ENCODE measurements at places on chromosomes 5 and 9.

DNA sequence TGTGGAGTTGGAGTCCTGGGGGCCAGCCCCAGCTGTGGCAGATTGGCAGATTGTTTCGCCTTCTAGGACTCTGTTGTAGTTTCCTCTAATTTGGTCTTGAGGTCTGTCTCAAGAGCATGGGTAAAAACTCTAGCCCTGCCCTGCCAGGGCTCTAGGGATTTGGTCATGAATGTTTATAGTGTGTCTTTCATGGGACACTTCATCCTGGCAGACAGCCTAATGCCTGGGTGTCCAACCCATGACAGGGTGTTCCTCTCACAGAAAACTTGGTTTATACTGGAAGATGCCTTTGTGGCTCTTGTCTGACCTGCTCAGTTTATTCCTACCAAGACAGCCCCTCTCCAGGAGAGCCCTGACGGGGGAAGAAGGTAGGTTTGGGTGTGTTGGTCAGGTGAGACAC, 45.5 kb downstream of the GALNT12 start:
- DNase-seq = no peak

DNA sequence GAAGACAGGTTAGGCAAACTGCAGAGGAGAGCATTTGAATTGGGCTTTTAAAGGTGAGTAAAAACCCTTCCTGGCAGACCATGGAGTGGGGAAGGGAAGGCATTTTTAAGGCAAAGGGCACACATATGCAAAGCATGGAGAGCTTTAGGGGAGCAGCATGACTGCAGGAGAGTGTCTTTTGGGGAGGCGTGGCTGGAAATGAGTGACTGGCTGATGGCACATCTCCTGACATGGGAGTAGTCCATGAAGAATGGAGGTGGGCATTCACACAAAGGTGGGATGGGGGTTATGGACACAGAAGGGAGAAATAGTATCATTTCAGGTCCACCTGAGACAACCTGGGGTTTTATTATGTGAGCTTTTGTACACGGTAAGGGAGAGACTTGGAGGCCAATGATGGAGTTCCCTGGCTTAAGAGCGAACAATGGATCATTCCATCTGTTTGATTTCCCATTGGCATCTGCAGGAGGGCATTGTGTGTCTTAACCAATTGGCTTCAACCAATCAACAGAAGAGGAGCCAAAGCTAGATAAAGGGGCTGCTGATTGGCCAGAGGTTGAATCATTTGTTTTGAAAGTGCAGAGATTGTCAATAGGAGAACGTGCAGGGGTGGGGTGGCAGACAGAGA, 2.1 kb downstream of the NSG2 start:
- DNase-seq = no peak

DNA sequence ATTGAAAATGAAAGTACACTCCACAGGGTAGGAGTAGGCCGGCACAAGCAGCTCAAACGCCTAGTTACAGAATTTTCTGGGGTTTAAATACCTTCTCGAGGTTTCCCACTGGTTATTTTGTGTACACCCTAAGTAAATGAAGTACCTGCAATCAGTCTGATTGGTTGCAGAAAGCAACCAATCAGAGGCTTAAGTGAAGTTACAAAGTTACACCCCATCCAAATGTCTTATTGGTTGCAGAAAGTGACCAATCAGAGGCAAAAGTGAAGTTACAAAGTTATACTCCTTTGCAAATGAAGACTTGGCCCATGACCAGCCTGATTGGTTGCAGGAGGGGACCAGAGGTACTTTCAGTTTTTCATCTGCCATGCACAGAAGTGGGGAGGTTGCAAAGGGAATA, 33.2 kb upstream of the ERAP2 start:
- DNase-seq = no peak

GRCh38 chr5:96640696-96641095, 21.5 kb upstream of the CAST start:
- no peak for DNase-seq

DNA sequence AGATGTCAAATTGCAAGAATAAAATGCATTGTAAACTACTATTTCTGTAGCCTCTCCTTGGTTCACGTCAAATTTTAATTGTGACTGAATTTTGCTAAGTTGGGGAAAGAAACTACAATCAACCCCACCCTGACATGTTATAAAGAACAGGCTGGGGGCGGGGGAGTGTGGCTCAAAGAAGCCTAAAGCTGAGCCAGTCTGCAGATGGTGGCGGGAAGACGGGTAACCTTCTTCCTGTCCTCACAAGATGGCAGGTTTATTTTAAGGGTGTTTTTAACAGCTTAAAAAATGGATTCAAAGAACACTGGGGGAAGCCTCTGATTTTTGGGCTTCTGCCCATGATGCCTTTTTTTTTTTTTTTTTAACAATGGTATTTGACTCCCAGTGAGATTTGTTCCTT, 68.5 kb upstream of the MELK start:
- DNase-seq = peak; percentile 46

DNA sequence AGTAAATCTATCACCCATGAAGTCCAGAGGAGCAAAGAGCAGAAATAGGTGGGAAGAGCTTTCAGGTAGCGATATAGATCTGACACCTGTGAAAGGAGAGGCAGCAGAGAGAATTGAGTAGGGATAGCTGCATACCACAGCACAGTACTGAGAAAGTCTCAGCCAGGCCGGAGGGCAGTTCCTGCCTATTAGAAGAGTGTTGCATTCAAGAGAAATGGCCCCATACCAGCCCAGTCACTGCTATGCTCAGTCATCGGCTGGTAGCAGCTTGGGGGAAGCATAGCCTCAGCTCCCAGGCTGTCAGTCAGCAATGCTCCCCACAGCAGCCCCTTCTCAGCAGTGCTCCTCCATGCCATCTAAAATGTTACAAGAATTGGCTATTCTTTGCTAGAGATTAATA, 285.1 kb upstream of the CDH6 start:
- DNase-seq = no peak

DNA sequence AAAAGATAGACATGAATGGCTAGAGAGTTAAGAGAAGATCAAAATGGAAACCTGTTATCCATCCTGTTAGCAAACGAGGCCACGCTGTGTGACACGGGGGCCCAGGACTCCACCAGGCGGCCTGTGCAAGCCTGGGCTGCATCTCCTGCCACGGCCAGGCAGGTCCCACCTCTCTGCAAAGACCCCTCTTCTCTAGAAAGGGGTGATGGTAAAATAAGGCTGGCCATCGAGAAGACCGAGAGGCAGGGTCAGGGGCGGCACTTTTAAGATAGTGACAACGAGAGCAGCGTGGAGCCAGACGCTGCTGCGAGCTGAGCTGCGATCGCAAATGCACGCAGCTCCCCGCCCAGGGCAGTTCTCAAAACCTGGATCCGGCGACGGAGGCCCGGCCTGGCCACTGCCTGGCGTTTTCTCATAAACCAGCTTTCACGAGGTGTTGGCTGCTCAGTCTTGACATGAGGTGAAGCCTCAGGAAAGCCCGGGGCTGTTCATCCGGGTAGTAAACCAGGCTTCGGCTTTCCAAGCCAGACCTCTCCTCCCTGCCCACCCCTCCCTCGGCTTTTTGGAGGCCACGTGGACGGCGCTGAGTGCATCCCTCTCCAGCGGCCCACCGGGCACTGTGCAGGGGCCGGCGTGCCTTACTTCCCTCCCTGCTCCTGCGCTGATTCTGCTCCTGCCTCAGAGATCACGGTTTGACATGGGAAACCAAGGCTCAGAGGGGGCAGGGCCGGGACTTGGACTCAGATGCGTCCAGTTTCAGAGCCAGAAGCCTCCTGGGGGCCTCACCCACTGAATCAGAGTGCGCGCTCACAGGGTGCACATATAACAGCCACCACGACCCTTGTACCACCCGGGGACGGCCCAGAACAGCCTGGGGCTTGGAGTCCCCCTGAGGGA, 151.6 kb upstream of the PHYKPL start:
- DNase-seq = no peak

DNA sequence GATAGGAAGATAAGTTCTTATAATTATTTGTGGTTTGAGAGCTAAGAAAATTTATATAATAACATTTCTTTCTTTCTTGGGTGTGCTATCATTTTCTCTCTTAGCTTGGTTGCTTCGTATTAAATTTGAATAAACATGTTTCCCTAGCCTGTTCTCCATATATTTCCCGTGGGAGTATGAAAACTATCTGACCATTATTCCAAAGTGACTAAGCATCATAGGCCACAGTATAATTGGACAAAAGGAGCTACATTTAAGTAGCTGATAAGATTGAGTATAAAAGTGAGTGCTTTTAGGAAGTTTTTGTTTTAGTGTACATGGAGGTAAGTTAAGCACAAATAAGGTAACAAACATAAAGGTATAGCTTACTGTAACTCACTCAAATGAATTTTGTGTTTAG, 8.4 kb upstream of the OSMR start:
- DNase-seq = no peak

GRCh38 chr9:68802525-68803015, 97.5 kb downstream of the PIP5K1B start:
- no peak for DNase-seq

GRCh38 chr5:112154940-112155686, 264.0 kb downstream of the EPB41L4A start:
- DNase-seq = no peak

DNA sequence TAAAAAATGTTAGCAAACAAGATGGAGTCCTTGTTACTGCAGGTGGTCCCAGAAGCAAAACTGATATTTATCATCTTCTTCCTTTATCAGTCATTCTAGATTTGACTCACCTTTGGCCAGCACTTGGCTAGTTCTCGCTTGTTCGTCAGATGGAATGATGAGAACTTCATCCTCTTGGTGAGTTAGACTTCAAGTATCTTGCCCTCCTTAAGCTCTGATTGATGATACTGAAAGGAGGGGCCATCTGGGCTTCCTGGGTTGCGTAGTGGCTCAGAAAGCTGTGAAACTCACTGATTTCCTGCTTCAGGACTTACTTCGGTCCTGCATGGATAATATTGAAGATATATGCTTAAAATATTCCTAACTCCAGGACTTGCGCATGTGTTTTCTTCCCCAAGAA, 1248.2 kb upstream of the CDH9 start:
- no peak for DNase-seq

- DNase-seq = no peak
Measured at GRCh38 chr5:7393921-7394799, 1.8 kb upstream of the ADCY2 start.

- no peak for DNase-seq
Measured at GRCh38 chr5:39362646-39363045, 1.6 kb downstream of the C9 start.

GRCh38 chr5:158027806-158028775, 169.1 kb upstream of the CLINT1 start:
- DNase-seq = no peak

DNA sequence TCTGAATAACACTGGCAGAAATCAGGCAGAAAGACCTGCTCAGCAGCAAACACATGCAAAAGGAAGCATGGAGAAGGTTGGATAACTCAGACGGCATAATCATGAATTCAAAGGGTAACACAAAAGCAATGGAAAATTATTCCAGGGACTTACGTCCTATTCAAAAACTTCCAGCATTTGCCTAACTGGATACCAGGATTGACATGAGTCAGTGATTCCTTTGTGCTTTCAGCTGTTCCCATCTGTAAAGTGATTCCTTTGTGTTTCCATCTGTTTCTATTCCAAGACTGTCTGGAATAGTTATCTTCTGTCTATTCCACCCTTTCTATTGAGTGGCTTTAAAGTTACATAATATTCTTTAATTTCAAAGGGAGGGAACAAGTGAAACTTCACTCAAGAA, 1361.7 kb upstream of the CDH9 start:
- no peak for DNase-seq

DNA sequence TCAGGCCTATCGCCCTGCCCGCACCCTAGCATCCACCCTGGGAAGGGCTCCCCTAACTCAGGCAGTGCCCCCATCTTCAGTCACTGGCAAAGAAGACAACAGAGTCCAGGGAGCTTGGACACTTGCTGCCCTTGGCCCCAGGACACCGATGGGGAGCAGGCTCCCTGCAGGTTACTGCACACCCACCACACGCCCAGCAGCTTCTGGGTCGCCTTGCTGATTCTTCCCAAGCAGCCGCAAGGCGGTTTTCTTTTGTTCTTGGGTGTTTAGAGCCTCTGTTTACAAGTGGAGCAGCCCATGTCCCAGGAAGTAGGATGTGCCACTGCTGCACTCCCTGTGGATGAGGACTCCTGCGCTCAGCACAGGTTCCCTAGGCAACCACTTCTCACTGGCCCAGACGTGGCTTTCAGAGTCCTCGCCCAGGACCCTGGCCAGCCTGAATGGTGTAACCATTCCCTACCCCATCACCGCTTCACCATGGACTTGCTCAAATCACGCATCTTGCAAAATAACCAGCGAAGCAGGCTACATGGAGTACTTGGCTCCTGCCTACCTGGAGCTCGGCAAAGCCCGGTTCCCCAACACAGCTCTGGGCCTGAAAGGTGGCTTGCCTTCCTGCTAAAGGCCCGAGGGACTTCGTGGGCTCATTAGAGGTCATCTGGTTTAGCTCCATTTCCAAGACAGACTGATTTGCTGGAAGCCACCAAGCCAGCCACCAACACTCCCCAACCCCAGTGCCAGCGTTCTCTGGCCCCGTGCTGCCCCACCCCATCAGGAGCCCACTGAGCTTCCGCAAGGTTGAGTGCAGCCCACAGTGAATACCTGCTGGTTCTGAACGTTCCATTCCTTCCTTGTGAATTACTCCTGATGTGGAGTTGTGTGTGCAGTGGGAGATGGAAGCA, 60.0 kb downstream of the PSMB7 start:
- no peak for DNase-seq

DNA sequence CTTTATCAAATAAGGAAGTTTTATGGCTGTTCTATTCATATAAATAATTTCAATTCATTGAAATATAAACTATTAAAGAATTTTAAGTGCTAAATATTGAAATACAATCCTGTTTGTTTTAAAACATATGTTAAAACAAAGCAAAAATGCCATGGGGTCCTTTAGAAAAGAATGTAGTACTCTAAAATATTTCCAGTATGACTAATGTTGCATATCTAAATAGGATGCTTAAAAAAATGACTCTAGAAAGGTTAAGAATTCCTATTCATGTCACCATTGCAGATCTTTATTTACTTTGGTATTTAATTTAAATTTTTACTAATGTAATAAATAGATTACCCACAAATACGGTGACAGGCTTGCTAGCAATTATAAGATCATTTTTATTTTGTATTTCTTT, 132.3 kb downstream of the ZNF608 start:
- no peak for DNase-seq

DNA sequence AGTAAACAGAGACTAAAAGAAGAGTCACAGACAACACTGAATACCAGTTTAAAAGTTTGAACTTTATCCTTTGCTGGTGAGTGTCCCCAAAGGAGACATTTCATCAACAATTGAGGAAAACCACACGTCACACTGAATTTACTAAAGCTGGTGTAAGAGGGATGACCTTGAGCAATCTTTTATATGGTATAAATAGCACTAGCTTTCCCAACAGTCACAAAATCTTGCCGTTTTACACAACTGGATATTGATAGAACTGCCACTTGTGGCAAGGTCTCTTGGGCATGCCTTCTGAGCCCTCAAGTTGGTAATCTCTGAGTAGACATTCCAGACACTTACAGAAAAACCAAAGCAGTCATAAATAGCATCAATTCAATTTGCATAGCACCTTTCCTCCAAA, 311.5 kb upstream of the TARS1 start:
- no peak for DNase-seq

DNA sequence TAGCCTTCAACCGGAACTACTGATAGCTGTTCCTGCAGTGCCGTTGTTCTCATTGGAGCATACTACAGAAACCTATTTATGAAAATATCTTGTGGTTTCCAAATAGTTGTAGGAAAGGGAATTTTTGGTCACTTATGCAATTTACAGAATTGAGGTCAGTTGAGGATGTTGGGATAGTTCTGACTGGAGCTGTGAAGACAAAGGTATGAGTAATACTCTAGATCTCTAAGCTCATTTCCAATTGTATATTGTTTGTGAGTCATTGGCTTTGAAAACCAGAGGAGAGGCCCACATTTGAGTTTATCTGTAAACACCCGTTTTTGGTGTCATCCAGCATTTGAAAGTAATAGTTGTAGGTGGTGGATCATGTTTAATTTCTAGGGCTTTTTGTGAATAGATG, 561.3 kb upstream of the WWC1 start:
- DNase-seq = no peak
